Activated CD8-positive, alpha-beta memory T cell treated with anti-CD3 and anti-CD28 coated beads for 1 hour (primary cell): ENCODE measurements at places on chromosomes 11 and 22.

GRCh38 chr11:86459682-86460460 is 85.2 kb downstream of the CCDC81 start:
- no peak for DNase-seq

- DNase-seq = no peak
Measured at GRCh38 chr11:105548359-105548758, 61.5 kb upstream of the GRIA4 start.

GRCh38 chr11:129855086-129855485 is 39.4 kb downstream of the TMEM45B start:
- no peak for DNase-seq

DNA sequence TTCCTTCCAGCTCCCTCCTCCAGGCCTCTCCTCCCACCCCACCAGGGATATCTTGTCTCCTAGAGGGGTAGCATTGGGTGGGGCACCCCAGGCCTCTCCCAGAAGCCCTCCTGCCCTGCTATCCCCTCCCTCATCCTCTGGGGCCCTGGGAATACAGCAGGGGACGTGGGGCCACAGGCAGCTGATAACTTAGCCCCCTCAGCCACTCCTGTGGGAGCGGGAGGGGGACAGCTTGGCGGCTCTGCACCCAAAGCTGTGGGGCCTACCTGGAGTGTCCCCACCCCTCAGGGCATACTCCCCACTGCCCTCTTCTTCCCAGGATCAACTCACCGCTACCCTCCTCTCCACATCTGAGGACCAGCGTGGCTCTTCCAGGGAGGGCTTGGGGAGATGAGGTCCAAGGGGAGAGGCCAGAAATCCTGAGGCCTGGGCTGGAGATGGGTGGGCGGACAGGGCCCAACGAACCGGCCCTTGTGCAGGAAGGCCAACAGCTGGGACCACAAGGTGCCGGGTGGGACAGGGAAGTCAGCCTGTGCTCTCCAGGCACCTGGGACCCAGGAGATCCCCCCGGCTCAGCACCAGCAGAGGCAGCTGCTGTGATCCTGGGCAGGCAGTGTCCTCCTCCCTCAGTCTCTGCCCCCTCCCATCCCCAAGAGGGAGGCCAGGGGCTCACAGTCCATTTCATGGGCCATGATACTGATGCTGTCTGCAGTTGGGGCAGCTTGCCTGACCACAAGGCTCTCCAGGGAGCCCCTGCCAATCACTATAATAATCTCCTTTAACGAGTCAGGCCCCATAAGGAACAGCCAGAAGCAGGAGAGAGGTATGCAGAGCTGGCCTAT is 23.2 kb downstream of the NEAT1 start:
- no peak for DNase-seq

GRCh38 chr11:74255741-74256375 is 55.6 kb downstream of the P4HA3 start:
- DNase-seq = peak; percentile 13

- DNase-seq = no peak
Measured at GRCh38 chr11:130157101-130157500, 2.5 kb upstream of the ST14 start.

GRCh38 chr11:103998826-103999508 is 37.5 kb upstream of the DDI1 start:
- no peak for DNase-seq

DNA sequence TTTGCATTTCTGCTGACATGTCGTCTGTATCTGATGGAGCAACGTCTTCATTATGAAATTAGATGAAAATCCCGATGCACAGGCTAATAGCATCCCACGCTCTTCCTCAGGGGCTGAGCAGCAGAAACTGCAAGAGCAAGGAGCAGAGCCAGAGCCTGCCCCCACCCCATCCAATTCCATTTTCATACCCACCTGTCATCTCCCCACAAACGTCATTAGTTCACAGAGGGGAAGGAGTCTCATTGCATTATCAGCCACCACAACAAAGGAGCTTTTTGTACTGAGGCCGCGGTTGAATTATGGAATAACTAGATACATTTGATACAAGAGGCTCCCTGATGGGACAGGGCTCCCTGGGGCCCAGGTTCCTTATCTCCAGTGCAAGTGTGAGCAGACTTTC is 515.0 kb downstream of the NTM start:
- DNase-seq = no peak

GRCh38 chr22:33034753-33035152 is 23.4 kb downstream of the SYN3 start:
- no peak for DNase-seq

DNA sequence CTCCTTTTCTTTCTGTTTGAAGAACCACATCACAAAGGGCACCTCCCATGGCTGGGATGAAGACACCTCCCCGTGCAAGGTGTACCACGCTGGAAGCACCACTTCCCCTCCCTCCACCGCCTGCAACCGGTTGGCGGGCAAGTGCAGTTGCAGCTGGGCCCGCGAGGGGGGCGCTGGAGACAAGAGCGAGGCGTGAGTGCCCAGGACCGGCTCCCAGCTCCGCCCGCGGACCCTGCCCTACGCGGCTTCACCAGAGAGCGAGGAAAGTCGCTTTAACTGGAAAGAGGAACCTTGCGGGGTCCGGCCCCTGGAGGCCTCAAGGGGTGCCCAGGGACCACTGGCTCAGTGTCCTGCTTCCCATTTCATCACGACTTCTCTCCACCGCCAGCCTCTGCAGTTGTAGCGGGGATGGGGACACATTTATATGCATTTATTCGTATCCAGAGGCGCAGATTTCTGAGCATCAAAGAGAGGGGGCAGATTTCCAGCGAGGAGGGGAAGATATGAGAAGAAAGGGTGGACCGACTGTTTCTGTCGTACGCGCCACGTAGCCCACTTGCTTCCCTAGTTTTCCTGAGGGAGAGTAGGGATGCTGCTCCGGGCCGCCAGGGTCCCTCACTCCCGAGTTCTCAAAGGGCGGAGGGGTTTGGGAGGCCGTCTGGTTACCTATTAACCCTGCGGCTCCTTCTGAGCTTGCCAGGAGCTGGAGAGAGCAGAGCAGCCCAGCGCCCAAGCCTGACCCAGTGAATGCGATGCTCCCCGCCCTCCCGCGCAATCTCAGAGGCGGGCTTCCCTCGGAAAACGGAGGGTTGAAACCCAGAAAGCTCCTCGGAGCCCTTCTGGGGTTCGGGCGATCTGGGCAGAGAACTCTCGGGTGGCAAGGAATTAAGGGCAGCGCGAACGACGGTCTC is 3.5 kb downstream of the ESAM start:
- DNase-seq = no peak

- no peak for DNase-seq
Measured at GRCh38 chr11:19419808-19420207, 179.1 kb upstream of the E2F8 start.

- no peak for DNase-seq
Measured at GRCh38 chr11:94673951-94674491, 94.1 kb upstream of the AMOTL1 start.

GRCh38 chr11:45411228-45411946 is 125.2 kb upstream of the SYT13 start:
- DNase-seq = no peak

GRCh38 chr22:27844656-27845591 is 43.4 kb upstream of the MN1 start:
- no peak for DNase-seq

GRCh38 chr11:64720167-64720566 is 2.8 kb downstream of the NRXN2 start:
- DNase-seq = no peak

- no peak for DNase-seq
Measured at GRCh38 chr11:22730319-22730718, 63.9 kb downstream of the GAS2 start.

GRCh38 chr22:30822216-30823014 is 127.7 kb downstream of the OSBP2 start:
- no peak for DNase-seq
